ENCODE measurements at places on chromosomes 2 and 18.

DNA sequence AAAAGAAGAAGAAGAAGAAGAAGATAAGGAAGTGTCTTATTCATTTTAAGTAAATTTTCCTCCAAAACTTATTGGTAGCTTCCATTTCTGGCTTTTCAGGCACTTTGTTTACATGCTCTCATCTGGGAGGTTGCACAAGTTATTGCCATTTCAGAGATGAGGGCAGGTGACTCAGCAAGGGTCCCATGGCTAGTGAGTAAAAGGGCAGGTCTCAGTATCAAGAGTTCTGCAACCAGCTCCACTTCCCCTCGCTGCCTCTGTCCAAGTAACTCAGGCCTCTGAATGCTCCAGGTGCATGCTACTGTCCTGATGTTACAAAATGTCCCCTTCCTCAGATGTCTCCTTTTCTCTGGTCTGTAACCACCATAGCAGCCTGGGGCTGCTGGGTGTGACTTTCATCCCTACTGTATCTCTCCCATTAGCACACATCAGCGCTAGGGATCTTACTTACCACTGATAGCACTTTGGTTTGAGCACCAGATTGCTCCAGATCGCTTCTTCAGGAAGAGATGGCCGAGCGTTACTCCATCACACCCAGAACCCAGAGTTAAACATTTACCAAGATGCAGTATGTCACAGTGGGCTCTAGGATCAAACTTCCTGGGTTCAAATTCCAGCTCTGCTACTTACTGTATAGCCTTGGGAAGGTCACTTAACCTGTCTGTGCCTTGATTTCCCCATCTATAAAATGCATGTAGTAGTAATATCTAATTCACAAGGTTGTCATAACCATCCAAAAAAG, 57.4 kb upstream of the LAPTM4A start:
- DNase-seq, result peak; percentile 82

GRCh38 chr2:69315160-69315761, 71.8 kb downstream of the GFPT1 start:
- no peak for DNase-seq

GRCh38 chr2:235384624-235385023, 109.2 kb upstream of the AGAP1 start:
- no peak for DNase-seq

- no peak for DNase-seq
Observed at GRCh38 chr2:43045866-43046265, 180.5 kb downstream of the ZFP36L2 start.

DNA sequence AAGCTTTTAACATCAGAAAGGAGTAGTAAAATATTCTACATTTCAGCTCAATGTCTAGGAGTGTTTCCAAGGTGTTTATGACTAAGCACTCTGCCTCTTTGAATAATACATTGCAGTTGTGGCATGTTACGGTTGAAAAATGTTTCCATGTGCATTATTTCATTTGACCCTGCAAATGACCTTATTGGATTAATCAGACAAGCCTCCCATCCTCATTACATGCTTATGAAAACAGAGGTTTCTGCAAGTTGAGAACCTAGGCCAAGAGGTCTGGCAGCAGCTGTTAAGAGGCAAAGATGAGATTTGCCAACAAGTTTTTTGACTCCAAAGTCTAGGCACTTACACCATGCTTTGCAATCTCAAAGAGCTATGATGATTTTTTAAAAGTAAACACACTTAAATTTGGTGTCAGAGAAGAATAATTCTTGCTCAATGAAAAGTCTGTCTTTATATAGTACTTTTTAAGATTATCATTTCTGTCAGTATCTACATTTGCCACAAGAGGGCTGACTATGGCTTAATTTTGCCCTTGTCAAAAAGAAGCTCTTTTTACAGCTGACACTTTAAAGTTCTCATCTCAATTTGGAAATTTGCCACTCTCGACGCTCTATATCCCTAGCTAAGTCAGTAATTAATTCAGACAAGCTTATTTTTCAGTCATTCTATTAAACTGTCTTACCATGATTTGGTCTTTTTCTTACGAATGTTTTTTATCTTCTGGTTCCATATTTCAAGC, 260.6 kb downstream of the PAX3 start:
- peak; percentile 64 for DNase-seq

DNA sequence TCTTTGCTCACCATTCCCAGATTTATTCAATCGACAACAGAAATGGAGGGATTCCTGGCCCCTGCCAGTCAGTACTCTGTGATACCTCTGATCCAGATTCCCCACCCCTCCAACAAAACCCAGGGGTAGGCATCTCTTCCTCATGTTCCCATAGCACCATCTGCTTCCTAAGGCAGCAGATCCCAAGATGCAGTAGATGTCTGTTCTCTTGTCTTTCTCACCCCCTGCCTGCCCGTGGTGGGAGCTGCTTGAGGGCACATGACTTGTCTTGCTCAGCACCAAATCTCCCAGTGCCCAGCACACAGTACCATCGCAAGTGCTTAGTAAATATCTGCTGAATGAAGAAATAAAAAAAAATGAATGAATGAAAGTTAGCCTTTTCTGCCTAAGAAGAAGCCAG, 98.2 kb downstream of the ZBTB7C start:
- DNase-seq, result no peak

DNA sequence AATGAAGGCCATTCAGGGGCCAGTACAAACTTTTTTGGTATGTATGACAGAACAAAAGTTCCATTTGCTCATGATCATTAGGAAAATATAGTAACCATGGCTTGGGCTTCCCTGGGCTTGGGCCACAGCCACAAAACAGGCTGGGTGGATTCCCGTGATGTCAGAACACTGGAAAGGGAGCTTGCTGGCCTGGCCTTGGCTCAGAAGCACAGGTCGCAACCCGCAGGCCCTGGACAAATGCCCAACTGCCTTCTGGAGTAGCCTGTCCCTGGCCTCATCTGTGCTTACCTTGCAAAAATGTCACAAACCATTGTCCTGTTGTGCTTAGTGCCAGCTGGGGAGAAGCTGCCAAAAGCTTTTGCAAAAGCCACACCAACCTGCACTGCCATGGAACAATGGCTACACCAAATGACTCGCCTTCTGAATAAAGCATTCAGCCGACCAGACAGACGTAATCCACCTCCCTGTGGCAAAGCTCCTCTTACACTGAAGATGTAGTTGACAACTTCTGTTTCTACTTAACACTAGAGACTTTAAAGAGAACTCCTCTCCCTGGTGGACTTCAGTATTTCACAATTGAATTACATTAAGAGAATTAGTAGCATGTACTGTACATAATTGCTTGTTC, 125.5 kb downstream of the ANKRD44 start:
- DNase-seq, result peak; percentile 56

GRCh38 chr2:120150040-120150482, 73.1 kb downstream of the TMEM185B start:
- no peak for DNase-seq

DNA sequence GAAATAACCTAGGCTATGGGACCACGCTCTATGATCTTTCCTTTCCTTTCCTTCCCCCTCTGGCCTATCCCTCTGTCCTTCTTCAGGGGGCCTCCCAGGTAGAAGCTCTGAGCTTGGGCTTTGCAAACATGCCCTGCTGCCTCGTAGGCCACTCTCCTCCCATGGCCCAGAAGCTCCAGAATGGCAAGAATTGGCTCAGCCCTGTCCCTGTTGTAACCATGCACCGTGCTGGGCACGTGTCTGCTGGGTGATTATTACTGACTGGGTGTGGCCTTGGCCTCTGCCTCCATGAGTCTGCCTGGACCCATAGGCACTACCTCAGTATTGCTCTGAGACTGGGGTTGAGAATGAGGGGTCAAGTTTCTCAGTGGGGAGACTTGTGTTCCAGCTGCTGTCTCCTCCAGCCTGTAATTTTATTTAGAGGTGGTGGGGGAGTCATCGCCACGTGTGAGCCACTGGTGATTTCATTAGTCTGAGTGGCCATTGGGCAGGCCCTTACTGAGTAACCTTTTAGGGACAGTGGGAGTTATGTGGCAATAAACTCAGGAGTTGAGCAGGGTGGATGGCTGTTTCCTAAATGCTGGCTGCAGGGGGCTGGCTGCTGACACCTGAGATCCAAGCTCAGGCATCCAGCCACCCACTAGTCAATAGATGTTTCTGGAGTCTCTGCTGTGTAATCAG, 157.9 kb downstream of the CLIP4 start:
- no peak for DNase-seq

DNA sequence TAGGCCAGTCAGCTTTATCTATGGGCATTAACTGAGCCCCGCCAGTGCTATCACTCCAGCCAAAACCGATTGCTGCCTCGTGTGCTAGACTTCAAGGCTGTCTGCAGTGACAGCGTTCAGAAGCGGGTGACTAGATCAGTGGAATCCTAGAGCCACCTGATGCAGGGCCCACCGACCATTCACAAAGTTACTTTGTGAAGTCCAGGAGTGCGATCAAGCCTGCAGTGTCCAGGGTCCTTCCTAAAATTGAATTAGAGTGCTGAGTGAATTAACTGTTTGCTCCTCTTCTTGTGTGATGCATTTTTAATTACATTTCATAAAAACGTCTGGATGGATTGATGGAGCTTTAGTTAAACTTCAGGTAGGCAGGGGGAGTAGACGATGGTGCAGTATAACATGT, 13.9 kb downstream of the PCARE start:
- DNase-seq, result no peak

GRCh38 chr18:23950644-23951043, 63.9 kb upstream of the TTC39C start:
- no peak for DNase-seq

DNA sequence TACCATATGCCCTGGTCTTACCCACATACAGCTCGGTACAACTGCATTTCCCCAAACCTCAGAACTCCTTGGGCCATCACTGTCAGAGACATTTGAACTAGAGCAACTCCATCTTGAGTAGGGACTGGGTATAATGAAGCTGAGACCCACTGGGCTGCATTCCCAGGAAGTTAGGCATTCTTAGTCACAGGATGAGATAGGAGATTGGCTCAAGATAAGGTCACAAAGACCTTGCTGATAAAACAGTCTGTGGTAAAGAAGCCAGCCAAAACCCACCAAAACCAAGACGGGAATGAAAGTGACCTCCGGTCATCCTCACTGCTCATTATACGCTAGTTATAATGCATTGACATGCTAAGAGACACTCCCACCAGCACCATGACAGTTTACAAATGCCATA, 131.3 kb downstream of the PIK3C3 start:
- DNase-seq, result no peak

DNA sequence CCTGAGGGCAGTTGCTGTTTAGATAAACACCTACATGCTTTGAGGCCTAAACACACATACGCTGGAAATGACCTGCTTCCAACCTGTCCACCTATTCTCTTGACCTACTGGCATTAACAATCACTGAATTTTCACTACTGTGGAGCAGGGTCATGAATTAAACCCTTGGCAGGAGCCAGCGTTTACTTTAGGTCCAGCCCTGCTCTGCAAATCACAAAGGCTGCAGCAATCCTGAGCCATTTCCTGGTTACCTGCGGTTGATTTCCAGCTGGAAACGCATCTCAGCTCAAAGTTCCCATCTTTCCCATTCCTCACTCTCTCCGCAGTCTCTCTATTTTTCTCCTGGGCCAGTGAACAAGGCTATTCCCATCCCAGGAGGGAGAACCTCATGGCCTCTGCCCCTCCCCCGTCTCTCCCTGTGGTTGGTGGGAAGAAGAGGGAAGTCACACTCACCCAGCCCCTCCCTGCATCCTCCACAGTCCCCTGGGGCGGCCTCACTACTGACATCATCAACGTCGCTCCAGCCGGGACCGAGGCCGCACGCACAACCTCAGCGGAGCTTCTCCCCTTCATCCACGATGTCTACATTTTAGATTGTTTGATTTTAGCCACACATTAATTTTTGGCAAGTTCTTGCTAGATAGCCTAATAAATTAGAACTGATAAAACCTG, 84.5 kb upstream of the SNTG2 start:
- no peak for DNase-seq

DNA sequence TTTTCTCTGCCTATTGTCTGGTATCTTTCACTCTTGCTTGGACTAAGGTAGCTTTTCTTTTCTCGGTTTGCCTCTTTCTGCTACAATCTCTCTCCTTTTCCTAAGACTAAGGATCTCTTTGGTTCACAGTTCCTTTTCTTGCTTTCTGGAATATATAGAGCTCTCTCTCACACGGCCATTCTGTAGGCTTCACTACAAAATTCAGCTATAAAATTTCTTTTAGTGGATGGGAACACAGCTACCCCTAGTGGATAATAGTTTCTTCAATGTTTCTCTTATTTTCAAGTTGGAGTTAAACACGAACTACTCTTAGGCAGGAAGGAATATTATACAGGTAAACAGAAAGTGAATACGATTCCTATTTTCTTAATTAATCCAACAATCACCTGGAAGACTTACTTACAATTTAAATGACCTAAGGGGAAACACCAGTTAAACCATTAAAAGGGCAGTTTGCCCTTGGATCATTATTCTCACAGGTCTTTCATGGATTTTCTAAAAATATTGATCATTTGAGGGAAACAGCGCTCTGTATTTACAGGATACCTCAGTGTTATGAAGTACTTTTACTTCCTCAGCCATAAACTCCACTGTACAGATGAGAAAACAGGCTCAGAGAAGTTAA, 140.5 kb downstream of the LRP2 start:
- peak; percentile 12 for DNase-seq

DNA sequence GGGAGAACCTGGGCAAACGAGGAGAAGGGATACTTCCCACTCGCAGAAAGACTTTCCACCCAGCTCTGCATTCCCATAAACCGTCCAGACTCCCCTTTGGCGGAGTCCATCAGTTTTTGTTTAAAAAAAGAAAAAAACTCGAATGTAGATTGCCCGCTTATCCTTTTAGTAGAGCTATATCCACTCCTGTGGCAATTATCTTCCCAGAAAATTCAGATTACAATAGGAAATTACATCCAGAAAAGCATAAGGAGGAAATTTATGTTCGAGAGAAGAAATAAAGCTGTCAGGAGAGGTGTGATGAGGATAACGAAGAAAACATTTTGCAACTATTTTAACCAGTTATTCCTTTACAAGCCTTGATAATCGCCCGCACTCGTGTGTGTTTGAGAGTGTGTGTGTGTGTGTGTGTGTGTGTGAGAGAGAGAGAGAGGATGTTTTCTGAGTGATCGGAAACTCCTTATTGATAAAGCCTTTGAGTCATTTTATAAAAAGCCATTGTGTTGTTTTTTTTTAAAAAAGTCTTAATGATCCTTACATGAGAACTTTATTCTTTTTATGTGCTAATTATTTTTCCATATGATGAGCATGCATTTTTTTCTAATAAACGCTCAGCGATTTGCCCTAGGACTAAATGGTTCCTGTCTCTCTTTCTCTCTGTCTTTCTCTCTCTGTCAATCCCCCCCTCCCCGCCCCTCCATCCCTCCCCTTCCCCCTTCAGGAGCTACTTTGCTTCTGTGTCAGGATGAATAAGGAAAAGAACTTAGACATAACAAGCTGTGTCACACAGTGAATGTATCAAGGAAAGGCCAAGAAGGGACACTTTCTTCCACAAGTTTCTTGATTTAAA, 1.1 kb upstream of the PPP3R1 start:
- DNase-seq, result peak; percentile 39

GRCh38 chr18:12305930-12306629, 2.0 kb upstream of the TUBB6 start:
- no peak for DNase-seq

GRCh38 chr18:41121116-41121826, 833.8 kb upstream of the PIK3C3 start:
- DNase-seq, result peak; percentile 74
